Fibroblast of skin of back (primary cell): ENCODE measurements at places on chromosomes 7 and 10.
A peak's percentile ranks its signal among the peaks of the same experiment; 100 is the strongest.

DNA sequence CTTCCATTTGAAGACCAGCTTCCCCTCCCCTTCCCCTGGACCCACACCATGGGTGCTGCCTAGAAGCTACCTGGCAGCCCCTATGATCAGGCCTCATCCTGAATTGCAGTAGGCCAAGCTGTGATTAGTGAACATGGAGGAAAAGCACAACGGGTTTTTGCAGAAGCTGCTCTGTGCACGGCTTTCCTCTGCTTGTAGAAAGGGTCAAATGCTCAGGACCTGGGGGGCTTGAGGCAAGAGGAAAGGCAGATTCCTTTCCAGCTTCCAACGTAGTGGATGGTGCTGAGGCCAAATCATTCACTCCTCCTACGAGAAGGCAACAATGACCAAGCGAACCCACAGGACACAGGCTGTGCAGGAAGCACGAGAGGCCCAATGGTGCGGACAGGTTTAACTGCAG lies 410.3 kb upstream of the SHH start:
- DNase-seq, result no peak

DNA sequence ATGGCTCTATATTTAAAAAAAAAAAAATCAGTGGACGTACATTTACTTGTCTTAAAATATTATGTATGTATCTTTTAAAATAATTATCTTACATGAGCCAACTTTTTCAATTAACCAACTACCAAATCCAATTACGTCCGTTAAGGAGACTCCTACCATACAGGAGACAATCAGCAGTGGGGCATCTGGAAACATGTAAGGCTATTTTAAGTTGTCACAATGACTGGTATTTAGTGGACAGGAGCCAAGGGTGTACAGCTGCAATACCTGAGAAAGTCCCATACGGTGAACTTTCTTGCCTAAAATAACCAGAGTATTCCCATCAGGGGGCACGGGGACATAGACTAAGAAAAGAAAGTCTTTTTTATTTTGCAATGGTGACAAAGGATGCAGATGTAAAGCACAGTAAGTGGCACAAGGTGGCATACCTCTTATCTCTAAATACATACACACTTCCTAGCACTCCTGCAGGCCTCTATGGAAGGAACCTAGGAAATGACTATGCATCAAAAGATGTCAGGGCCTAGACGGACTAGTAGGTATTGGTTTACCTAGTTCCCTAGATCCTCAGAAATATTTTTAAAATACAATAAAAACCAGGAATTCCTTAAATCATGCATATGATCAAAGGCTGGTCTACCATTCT lies 16.0 kb upstream of the TLL2 start:
- no peak for DNase-seq

- DNase-seq, result peak; percentile 54
Observed at GRCh38 chr10:76356557-76356956, 925.1 kb downstream of the LRMDA start.

DNA sequence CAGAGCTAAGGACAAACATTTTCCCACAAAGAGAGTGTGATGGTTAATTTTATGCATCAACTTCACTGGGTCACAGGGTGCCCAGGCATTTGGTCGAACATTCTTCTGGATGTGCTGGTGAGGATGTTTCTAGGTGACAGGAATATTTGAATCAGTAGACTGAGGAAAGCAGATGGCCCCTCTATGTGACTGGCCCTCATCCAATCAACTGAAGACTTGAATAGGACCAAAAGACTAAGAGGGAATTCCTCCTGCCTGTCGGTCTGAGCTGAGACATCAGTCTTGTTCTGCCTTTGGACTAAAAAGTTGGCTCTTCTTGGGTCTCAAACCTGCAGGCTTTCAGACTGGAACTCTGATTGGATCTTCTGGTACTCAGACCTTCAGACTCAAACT lies 44.4 kb downstream of the AFAP1L2 start:
- no peak for DNase-seq

DNA sequence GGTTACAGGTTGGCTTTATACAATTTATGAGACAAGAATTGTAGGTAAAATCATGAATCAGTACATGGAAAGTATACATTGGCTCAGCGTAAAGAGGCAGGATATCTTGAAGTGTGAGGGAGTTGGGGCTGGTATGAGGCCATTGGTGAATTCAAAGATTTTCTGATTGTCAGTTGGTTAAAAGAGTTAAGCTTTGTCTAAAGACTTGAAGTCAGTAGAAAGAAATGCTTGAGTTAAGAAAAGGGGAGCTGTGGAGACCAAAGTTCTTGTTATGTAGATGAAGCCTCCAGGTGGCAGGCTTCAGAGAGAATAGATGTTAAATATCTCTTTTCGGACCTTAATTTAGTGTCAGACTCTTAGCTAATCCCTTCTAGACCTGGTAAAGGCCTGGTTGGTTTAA lies 341.0 kb downstream of the GALNT17 start:
- no peak for DNase-seq

- DNase-seq, result no peak
Observed at GRCh38 chr7:73721377-73721817, 1.9 kb upstream of the STX1A start.

DNA sequence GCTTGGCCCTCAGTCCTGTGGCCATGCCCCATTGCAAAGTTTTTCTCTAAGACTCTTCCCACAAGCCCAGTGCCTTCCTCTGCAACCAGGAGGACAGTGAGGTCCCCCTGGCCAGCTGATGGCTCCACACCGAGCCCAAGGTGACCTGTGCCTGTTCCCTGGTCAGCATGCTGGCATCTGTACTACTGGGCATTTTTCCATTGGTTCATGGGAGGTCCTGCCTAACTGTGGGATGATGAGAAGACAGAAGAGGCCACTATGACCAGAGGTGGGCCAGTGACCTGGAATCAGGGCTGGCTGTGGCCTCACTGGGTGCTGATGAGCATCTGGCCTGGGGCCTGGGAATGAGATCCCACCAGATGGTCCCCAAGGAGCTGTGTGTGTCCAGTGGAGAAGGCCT lies 20.2 kb downstream of the CALML3 start:
- DNase-seq, result no peak

DNA sequence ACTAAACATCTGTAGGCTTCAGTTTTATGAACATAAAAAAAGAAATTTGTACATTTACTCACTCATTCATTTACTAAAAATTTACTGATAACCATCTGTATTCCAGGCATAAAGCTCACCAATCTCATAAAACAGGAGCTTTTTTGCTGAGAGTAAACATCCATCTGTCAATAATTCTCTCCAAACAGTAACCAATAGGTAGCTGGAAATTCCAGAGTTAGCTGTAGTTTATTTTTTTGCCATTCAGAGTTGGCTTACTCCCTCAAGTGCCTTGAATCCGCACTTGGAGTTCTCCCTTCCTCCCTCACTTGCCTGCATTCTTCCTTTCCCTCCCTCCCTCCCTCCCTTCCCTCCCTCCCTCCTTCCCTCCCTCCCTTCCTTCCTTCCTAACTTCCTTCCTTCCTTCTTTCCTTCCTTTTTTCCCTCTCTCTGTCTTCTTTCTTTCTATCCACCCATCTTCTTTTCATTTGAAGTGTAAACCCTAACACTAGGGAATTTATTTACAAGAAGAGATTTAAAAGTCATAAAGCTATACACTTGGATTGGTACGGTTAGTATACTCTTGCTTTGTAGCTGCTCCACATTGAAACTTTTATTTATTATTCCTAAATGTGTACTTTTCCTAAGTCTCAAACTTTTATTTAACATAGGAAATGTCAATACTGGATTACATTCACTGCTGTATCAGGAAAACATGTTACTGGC lies 44.6 kb upstream of the BICC1 start:
- no peak for DNase-seq

DNA sequence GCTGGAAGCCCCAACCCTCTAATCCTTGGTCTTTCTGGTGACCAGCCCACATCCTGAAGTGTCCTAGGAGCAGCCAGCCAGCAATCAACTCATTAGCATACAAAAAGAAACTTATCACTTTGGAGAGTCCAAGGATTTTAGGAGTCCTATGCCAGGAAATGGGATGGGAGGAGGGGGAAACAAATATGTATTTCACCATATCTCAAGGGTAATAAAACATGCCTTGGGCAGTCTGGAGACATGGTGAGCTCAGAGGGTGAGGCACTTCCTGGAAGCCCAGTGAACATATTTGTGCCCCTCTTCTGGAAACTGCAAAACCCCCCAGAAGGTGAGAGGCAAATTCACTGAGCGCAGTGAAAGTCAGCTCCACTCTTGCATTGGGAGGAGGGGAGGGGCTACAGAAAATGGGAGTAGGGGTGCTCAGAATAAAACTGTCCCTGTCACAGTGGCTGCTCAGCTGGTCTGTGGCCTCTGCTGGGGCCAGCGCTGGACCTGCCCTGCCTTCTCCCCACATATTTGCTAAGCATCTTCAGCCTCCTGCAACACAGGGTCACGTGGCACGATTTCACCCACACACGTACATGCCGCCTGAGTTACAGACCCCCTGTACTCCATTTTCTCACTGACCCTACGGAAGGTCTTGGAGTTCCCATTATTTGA lies 17.7 kb upstream of the ZMIZ1 start:
- DNase-seq, result peak; percentile 64

DNA sequence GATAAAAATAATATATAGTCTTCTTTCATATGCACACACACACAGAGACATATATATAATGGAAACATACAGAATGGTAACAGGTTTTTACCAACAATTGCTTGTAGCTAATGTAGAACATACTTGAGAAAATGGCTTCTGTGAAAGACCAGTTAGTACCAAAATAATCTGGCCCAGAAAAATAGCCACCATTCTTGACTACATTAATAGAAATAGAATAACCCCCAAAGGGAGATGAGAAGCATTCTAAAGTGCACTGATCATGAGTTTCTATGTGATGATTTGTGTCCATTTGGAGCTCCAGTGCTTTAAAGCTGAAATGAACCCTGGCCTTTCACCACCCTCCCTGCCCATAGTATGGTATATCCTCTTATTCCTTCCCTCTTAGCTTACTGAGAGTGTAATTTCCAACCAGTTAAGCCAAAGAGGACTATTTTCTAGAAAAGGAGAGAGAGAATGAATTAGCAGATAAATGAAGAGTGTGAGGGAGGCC lies 22.9 kb upstream of the IFIT2 start:
- peak; percentile 36 for DNase-seq

GRCh38 chr10:42969909-42970308 lies 107.0 kb upstream of the RET start:
- DNase-seq, result no peak

- no peak for DNase-seq
Observed at GRCh38 chr7:135917721-135918120, 59.4 kb downstream of the MTPN start.

GRCh38 chr7:129356176-129356575 lies 78.1 kb upstream of the STRIP2 start:
- no peak for DNase-seq

- no peak for DNase-seq
Observed at GRCh38 chr7:75687246-75688088, 51.3 kb downstream of the HIP1 start.

- peak; percentile 4 for DNase-seq
Observed at GRCh38 chr7:79927116-79927515, 207.5 kb upstream of the GNAI1 start.

DNA sequence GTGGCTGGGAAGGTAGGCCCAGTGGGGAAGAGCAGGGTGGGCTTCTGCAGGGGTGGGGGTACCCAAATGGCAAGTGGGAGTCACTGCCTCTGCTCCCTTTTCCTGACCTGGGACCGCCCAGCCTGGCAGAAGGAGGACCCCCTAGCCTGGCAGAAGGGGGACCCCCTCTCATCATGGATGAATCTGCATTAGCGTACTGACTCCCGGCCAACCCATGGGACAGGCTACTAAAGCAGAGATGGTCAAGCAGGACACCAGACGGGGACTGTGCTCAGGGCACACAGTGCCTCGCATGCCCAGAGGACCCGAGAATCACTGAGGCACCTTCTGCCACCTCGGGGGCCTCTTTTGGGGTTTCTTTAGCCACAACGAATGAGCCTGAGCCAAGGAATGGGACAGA lies 577.5 kb downstream of the GLRX3 start:
- DNase-seq, result no peak

DNA sequence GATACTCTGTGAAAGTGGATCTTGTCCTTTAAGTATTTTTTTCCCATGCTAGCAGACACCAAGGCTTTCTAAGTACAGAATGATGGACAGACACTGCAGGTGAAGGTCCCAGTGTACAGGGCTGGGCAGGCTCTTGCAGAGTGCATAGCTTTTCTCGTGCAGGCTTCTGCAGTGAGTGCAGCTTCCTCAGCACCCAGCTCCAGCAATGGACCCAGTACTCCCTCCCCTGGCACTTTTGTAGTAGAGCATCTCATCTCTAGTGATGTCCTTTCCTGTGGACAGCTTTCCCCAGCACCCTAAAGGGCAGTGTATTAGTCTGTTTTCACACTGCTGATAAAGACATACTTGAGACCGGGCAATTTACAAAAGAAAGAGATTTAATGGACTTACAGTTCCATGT lies 104.3 kb downstream of the CUL2 start:
- DNase-seq, result peak; percentile 25
